Stimulated activated CD4-positive, alpha-beta T cell treated with anti-CD3 and anti-CD28 coated beads, Interleukin-2, amount 100 ng/mL, for 48 hours (primary cell): ENCODE measurements at places on chromosomes 4 and X.
A peak's percentile ranks its signal among the peaks of the same experiment; 100 is the strongest.

- no peak for DNase-seq
These were observed 10.7 kb downstream of the TRPC5OS start for GRCh38 chrX:111886678-111887077.

DNA sequence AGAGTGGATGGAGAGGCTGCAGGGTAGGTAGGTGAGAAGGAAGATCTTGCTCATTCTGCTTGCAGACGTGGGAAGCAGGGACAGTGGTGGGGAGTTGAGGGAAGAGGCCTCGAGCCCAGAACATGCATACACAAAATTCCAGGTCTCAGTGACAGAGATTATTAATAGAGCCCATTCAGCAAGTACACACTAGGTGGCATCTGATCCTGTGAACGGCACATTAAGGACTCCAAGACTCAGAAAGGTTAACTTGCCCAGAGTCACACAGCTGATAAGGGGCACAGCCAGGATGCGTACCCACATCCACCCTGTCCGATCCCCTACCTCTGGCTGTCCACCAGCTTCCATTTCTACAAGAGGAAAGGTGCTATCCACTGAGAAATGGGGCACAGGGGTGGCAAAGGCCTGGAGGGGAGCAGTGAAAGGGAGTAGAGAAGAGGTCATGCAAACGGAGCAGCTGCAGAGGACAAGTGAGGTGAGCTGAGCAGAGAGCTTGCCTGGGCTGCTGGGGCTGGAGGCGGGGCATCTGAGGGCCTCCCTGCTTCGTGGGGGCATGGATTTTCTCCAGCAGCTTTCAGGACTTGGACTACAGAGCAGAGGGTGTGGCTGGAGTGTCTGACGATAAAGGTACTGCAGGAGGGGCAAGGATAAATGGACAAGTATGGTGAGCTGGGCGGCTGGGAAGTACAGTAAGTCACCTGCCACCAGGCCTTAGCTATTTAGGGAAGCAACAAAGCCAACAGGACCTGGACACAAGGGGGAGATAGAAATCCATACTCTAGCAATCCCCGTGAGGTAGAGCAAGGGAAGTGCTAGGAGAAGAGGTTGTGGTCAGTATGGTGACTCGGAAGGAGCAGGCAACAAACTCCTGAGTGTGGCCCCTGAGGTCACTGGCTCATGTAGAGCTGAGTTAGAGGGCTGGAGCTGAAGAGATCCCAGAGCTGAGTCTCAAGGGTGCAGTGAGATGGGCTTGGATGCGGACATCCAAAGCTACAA lies 11.2 kb downstream of the IDS start:
- DNase-seq = no peak

DNA sequence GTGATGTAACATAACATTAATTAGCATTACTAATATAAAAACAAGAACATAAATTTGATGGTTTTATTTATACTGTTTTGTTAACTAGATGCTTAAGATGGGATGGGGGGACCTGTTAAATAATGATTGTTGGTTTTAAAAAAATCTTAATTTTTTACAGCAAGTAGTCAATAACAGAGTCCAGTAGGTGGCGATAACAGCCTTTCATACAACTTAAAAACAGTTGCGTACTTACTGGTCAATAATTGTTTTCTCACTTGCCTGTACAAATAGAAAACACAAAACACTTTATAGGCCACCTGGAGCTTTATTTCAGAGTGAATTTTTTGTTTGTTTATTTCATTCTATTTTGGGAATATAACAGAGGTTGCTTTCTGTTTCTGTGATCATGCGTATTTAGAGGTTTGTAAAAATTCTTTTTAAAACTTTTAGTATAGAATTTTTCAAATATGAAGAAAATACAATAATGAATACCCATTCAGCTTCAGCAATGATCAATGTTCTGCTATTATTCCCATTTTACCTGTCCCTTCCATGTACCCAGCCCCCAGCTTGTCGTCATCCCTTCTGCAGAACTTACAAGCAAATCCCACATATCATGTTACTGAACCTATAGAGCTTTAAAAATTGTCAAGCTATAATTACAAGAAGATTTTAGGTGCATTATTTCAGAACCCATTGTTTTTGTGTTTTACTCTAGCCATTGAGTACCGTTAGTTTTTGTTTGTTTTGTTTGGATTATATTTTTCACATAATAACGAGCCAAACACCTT lies 97.1 kb downstream of the MRPL1 start:
- DNase-seq = no peak

- DNase-seq = no peak
These were observed 917 bp downstream of the PCDH18 start for GRCh38 chr4:137531168-137531985.

- DNase-seq = no peak
These were observed 54.5 kb downstream of the RS1 start for GRCh38 chrX:18617407-18617750.

DNA sequence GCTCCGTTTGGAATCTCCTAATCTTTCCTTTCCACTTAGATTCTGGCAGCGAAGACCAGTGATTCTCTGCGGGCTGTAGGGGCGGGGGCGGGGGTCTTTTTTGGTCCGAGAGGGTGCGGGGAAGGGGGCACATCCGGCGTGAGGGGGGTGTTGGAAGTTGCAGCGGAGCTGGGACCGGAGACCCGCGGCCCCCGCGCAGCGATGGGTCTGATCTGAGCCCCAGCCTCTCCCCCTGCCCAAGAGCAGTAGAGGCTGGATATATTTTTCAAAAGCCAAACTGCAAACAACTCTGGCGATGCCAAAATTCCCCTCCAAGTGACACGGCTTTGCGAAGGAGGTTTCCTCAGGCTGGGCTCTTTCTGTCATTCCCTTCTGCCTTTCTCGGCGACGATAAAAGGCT lies 355 bp downstream of the GRID2 start:
- DNase-seq = no peak

GRCh38 chrX:50779694-50780093 lies 34.3 kb downstream of the SHROOM4 start:
- no peak for DNase-seq

DNA sequence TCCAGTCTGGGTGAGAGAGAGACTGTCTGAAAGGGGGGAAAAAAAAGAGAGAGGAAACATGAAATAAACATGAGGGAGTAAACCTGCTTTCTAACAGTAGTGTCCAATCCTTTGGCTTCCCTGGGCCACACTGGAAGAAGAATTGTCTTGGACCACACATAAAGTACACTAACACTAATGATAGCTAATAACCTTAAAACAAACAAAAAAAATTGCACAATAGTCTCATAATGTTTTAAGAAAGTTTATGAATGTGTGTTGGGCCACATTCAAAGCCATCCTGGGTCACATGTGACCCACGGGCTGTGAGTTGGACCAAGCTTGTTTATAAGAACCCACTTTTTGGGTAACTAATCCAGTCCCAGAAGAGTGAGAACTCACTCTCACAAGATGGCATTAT lies 30.3 kb downstream of the PDS5A start:
- no peak for DNase-seq

DNA sequence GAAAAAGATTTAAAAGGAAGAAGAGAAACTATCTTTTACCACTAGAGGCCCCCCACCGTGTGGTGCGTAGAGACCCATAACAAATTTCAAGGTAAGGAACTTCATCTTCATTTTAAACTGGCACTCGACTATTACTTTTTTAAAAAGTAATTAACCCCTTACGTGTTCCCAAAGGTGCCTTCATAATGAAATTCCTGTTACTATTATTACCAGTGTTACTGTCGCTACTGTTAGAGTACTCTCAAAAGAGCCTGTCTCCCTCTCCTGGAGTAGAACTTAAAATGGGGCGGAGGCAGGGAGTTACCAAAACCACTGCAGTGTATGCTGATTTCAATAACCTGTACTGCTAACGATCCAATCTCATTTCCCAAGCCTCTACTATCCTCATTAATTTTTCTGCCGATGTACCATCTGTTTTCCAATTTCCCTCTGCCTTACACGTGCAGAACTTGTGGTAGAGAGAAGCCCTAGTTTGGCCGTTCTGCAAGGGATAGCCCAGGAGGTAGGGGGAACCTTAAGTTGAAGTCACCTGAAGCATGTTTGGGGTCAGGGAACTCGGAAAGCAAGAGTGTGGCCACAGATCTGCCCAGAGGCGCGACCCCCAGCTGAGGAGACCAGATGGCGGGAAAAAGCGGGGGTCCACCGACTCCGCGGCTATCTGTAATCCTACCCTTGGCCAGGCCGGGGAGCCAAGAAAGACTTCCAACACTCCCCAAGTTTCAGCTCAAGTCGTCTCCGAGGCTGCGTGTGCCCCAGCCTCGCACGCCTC lies 720 bp upstream of the STK26 start:
- no peak for DNase-seq

DNA sequence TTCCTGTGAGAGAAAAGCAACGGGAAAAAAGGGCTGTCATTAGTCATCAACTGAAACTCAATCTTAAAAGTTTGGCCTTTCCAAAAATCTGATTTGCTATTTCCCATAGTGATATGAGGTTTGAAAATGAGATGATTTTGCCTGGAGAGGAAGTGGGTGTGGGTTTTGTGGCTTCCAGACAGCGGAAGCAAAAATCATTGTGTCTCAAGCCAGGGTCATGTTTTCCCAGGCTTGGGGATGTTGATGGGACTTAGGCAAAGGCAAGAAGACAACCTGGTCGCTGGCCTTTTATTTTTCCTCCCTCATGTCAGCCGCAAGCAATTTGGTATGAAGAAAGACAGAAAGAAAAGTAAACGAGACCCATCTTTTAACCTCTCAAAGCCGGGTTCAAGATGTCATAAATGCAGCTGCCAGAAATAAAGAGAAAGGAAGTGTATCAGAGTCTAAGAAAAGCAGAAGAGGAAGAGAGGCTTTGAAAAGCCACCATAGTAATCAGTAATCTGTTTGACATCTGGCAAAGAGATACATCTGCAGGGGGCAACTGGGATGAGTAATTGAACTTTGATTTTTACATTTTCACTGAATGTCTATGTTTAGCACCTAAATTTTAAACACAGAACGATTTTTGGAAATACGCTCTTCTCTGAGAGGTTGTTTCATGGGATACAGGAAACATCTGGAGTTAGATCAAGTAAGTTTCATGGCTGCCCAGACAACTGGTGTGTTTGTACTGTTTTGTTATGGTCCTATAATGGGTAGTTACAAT lies 521.6 kb upstream of the SLIT2 start:
- DNase-seq = no peak

GRCh38 chr4:10157478-10158332 lies 41.1 kb upstream of the WDR1 start:
- peak; percentile 30 for DNase-seq

GRCh38 chr4:63757929-63758328 lies 651.3 kb downstream of the TECRL start:
- DNase-seq = no peak
